ENCODE measurements at places on chromosomes 1 and 21.

- DNase-seq, result no peak
Observed at GRCh38 chr1:43422995-43423671, 30.6 kb downstream of the HYI start.

GRCh38 chr1:215863796-215864195 lies 296.7 kb downstream of the KCTD3 start:
- no peak for DNase-seq

DNA sequence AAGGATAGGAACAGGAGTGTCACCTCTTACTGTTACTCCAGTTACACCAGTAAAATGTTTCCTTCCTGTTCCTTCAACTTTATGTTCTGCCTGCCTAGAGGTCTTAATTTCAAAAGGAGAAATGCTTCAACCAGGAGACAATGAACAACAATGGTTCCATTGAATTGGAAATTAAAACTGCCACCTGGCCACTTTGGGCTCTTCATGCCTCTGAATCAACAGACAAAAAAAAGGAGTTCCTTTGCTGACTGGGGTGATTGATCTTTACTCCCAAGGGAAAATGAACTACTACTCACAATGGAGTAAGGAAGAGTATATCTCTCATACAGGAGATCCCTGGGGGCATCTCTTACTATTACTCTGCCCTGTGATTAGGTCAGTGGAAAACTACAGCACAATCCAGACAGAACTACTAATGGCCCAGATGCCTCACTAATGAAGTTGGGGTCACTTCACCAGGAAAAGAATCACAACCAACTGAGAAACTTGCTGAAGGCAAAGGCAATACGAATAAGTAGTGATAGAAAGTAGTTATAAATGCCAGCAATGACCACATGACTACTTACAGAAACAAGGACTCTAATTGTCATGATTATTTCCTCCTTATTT lies 76.6 kb upstream of the PRDX6 start:
- DNase-seq, result no peak

DNA sequence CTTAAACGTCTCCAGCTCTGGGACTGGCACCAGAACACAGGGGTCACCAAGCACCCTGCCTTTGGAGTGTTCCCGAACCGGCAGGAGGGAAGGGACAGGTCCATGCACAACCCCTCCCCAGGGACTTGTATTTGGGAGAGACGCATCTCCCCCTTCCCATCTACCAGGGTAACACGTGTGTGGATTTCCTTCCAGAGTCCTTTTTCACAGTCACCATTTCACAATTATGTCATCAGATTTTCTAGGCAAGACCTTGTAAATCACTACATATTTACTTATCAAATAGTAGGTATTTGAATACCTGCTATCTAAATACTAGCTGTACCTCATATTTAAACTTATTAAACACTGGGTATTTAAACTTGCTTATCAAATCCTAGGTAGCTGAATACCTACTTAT lies 57.4 kb upstream of the AJAP1 start:
- DNase-seq, result no peak

DNA sequence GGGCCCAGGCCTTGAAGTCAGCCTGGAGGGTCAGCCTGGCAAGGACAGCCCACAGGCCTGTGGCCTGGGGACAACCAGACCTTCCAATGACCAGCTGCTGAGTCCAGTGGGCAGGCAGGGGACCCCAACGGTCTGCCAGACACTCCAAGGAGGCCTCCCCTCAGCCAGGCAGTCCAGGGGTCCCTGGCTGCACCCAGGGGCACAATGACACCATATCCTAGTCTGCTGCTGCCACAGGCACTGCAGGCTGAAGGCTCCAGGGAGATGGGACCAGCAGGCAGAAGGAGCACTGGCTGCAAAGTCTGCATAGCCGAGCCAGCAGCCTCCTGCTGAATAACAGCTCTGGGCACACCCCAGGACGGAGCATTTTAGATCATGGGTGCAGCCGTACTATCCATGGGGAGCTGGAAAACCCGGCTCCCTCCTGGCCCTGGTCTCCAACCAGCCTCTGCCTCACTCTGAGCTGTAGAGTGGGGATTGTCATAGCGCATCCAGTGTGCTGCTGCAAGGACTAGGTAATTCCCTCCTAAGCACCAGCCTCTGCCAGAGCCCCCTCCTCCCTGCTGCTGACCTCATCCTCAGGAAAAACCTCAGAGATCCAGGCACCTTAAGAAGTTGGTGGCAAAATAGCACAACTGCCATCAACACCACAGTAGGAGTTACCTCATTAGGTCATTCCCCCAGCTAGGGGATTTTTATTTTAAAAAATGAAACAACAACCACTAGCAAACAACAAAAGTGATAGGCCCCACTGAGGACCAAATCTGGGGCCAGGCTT lies 4.8 kb upstream of the LAPTM5 start:
- no peak for DNase-seq

DNA sequence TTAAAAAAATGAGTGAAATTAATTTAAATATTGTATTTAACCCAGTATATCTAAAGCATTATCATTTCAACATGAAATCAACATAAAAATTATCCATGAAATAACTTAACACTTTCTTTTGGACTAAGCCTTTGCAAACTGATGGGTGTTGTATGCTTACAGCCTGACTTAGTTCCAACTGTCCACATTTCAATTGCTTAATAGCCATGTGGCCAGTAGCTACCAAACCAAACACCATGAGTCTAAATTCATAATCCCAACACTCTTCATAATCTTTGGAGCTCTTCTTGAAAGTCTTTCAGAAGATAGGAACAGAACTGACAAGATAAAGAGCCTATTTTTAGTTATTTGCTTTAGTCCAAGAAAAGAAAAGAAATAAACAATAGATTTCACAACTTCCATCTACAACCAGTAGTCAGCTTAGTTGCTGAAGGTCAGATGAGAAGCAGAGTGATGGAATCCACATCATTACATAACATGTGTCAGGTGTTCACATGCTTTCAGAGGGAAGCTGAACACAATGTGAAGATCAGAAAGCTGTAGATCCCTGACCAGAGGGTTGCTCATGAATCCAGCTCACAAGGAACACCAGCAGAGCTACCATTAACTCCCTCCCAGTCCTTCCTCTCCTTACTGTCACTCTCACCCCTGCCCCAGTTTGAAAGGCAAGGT lies 144.0 kb upstream of the ZNF648 start:
- DNase-seq, result no peak

- DNase-seq, result no peak
Observed at GRCh38 chr1:196034080-196034706, 574.0 kb downstream of the KCNT2 start.

DNA sequence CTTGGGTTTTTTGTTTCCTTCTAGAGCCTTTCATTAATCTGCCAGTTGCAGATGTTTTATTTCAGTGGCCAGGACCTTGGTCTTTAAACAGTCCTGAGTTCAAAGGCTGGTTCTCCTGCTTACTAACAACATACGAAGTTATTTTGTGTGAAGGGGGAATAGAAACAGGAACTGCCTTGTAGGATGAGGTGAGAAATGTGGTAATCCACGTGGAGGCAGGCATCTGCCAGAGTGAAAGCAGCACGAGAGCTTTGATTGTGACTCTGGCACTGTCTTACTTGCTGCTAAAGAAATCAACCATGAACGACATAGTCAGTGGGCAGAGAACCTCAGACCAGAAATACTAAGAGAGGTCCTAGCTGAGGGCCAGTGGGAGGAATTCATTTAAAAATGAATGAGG lies 30.4 kb downstream of the TMEM63A start:
- DNase-seq, result no peak

DNA sequence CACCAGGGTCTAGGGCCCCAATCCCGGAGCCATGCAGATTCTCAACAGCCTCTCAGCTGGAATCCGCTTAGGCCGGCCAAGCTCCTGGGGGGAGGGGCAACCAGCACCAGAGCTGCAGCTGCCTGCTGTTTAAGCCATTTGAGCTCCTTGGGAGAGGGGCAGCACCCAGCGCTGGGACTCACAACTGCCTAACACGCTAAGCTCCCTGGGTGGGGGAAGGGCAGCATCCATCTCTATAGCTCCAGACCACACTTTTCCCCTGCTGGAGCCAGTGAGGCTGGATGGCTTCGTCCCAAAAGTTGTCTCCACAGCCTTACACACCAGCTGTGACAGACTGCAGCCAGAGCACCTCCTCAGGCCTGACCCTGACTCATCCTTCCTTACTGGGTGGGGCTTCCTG lies 6.9 kb upstream of the PTGFR start:
- no peak for DNase-seq

DNA sequence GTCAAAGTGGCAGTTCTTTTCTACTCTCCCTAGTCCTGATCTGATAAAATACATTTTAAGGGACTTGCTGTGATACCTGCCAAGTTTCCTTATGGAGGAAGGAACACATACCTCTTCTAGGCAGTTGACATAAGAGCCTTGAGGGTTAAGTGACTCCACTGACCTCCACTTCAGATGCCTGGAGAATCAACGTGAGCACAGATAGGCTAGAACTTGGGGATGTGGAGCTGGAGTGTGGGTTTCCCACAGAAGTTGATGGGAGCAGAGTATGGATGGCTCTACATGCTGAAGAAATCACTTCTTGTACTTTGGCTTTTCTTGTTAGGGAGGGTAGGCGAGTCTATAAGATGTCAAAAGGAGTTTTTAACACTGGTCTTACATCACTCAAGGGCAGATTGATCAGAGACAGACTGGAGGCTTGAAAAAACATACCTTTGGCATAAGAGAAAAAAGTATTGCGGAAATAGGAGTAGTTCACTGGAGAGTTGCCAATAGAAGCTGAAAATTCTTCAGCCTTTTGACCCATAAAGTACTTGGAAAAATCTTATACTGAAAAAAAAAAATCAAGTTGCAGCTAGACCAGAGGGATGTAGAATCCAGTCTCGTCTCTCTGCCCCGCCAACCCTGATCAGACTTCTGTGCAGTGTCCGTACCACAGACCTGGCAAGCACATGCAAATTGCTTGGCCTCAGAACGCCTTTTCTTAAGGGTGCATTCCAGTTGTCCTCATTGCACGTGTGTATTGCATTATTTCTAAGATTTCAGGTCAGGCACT lies 5.5 kb downstream of the RHOU start:
- DNase-seq, result no peak

- DNase-seq, result no peak
Observed at GRCh38 chr1:182143825-182144645, 82.5 kb upstream of the ZNF648 start.

DNA sequence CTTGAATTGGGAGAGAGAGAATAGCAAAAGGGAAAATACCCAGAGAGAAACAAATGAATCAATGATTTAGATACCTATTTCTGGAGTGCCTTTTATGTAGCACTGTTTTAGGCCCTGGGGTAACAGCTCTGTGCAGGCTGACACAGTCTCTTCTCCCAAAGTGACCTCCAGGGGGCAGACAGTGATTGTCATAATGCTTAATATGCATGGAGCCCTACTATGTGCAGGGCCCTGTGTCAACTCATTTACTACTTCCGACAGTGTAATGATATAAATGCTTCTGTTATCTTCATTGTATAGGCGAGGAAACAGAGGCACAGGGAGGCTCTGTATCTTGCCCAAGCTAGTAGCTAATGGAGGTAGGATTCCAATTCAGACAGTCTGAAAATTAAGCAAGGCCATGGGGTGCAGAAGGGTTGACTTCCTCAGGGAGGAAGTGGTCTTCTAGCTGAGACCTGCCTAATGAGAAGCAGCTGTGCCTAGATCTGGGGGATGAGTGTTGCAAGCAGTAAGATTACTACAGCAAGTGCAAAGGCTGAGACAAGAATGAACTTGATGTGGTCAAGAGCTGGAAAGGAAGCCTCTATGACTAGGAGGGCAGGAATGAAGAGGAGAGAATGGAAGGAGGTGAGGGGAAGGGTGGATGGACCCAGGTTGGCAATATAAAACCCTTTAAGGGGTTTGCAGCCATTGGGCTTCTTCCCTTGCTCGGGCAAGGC lies 16.2 kb upstream of the SERINC2 start:
- no peak for DNase-seq

DNA sequence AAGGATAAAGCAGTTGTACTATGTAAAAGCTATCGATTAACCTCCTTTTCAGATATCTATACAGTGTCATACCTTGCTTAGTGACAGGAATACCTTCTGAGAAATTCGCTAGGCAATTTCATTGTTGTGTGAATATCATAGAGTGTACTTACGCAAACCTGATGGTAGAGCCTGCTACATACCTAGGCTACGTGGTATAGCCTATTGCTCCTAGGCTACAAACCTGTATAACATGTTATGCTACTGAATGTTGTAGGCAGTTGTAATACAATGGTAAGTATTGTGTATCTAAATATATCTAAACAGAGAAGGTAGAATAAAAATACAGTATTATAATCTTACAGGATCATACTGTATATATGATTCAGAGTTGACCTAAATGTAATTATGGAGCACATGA lies 26.5 kb downstream of the FLVCR1 start:
- DNase-seq, result no peak

GRCh38 chr1:11462224-11462923 lies 16.6 kb upstream of the DISP3 start:
- DNase-seq, result no peak

DNA sequence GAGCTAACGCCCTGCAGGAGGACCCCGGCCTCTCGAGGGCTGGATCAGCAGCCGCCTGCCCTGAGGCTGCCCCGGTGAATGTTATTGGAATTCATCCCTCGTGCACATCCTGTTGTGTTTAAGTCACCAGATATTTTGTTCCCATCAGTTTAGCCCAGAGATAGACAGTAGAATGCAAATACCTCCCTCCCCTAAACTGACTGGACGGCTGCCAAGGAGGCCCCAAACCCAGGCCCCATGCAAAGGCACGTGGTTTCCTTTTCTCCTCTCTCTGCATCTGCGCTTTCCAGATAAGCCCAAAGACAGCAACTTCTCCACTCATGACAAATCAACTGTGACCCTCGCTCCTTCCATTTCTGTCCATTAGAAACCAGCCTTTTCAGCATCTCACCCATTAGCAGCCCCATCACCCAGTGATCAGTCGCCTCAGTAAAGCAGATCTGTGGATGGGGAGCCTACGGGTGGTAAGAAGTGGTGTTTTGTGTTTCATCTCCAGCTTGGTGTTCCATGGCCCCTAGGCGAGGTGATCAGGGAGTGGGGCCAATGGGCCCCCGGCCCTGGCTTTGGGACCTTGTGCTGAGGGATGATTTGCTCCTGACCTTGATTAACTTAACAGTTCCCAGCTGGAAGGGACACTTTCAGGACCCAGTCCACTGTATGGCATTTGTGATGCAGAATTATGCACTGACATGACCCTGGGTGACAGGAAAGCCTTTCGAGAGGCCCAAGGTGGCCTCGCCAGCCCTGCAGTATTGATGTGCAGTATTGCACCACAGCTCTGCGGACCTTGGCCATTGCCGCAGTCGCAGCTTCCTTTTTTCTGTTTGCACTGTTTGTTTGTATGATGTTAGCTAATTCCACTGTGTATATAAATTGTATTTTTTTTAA lies 5.2 kb downstream of the NPPA start:
- DNase-seq, result no peak

DNA sequence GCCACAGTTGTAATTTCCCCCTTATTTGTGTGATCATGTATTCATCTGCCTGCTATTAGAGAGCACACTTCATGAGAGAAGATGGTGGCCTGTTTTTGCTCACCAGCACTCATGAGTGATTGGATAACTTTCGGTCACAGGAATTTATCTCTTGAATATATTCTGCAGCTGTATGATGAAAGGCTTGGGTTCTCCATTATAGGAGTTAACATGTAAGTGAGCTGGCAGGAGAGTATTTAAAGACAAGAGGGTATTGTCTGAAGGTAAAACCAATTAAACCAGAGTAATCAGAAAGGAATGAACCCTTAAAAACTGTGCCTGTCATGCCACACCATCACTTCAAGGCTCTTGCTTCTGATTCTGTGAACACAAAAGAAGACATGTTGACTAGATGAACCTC lies 574.9 kb upstream of the CAMK1G start:
- DNase-seq, result no peak
